ENCODE measurements at places on chromosomes 7 and 10.

GRCh38 chr10:102678842-102679289 lies 34.6 kb downstream of the TRIM8 start:
- peak; percentile 37 for DNase-seq

- DNase-seq = no peak
These were observed 1.9 kb upstream of the EPHA1 start for GRCh38 chr7:143410521-143411004.

- DNase-seq = no peak
These were observed 484.7 kb upstream of the PODXL start for GRCh38 chr7:132041108-132041507.

DNA sequence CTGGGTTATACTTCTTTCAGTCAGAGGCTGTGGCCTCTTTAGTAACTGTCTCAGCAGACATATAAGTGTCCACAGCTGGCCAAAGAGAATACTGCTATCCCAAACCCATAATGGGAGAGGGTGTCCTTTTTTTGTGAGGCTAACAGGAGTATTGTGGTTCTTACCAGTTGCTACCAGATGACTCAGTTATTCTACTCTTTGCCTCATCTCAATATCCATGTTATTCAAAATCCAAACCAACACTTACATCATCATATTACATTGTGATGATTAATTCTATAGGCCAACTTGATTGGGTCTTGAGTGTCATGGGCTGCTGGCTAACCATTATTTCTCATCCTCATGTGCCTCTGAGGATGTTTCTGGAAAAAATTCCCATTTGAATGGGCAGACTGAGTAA lies 120.9 kb downstream of the TMEM168 start:
- no peak for DNase-seq

GRCh38 chr10:4651404-4652037 lies 174.5 kb upstream of the AKR1E2 start:
- DNase-seq = no peak

DNA sequence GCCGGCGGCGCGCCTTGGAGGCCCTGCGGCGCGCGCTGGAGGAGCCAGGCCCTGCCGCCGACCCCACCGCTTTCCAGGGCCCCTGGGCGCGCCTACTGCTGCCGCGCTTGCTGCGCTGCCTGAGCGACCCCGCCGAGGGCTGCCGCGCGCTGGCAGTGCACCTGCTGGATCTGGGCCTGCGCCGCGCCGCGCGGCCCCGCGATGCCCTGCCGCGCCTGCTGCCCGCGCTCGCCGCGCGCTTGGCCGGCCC lies 280 bp downstream of the DNAAF5 start:
- no peak for DNase-seq

Data from CD4-positive, alpha-beta T cell treated with Interleukin-17A for 4 hours (primary cell).